D721Med (cell line): ENCODE measurements at places on chromosomes 11 and 22.

GRCh38 chr22:44407171-44407986 is 90.7 kb downstream of the RTL6 start:
- no peak for DNase-seq

- DNase-seq = no peak
Measured at GRCh38 chr11:82315093-82315492, 418.6 kb downstream of the FAM181B start.

DNA sequence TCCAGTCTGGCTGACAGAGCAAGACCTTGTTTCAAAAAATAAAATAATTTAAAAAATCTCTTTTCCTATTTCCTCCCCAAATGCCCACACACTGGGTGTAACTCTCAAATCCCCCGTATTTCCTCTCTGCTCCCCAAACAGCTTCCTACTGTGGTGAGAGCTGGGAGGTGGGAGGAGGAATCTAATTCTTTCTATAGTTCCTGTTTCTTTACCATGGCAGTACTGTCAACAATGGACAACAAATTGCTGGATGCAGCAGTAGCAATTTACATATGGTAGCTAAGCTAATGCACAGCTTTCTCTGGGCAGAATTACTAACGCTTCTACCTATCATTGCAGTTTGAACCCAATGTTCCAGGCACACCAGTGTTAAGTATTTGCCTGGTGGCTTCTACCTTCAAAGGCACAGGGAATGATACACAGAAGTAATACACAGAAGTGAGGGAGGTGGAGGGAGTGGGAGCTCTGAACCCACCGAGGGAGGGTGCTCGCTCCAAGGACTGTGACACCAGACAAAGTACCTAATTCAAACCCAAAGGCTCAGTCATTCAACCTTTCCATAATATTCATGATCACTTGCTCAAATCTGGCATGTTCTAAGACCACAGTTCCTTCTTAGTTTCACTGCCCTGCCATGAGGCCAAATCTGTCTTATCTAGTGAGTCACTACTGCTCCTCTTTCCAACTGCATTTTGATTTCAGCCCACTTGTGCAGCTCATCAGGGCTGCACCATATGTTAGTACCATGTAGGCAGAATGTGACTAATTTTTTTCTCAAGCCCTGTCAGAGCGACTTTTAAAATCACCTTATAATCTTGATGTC is 37.9 kb downstream of the CELF1 start:
- DNase-seq = no peak

DNA sequence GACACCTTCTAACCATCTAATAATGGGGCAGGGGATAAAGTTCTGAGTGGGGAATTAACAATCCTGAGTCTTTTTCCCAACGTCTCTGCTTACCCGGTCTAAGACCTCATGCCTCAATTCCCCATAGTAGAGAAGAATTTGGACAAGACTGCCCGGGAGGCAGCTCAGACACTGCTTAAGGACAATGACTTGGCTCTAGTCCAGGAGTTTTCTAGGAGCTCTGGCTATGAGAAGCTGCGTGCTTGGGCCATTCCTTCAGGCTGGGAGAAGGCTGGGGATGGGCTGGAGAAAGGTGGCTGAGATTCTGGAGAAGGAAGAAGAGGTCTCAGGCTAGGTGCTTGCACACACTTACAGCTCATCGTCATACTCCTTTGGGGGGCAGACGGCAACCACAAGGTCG is 19.8 kb upstream of the ABCC8 start:
- DNase-seq = no peak

DNA sequence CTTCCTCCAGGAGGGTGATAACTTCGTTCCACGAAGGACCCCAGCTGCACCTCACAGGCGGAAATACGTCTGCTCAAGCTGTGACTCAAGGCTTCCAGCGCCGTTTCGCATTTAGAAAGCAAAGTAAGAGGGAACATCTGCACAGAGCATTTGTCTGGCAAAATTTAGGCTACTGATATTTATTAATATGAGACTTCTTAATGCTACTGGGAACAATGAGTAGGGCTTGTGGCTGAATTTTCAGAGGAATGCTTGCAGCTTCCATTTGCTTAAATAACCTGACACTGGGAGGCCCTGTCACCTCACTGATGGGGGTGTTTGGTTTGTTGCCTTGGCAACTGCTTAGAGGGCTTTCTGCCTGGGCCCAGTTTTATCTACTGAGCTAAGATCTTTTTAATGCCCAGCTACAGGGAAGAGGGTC is 14.7 kb upstream of the ST14 start:
- DNase-seq = no peak

DNA sequence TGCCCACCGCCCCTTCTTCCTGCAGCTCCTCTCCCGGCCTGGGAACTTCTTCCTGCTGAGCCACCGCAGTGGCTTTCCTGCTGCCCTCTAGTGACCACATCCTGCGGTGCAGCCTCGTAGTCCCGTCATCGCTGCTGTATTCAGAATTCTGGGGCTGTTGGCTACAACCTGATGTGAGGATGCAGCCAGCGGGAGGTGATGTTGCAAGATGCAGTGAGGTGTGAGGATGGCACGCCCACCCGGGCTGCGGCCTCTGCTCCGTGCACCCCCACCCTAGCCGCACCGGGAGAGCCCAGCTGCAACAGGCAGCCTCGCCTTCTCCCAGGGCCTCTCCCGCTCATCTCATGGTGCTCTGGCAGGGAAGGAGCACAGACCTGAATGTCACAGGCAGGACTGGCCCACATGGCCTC is 10.1 kb downstream of the CHST1 start:
- peak; percentile 93 for DNase-seq

GRCh38 chr11:62689421-62690183 is at the start of gene LRRN4CL:
Gene LRRN4CL (minus strand): TSS chr11:62689530. CDS start chr11:62688508, 1,022 bp downstream.
- no peak for DNase-seq

- DNase-seq = no peak
Measured at GRCh38 chr11:37076866-37077265, 478.8 kb upstream of the RAG2 start.

- no peak for DNase-seq
Measured at GRCh38 chr22:35326854-35327562, 27.3 kb downstream of the TOM1 start.

GRCh38 chr11:31805037-31805628 is 6.0 kb downstream of the PAX6 start:
- peak; percentile 23 for DNase-seq

GRCh38 chr11:67640021-67640757 is 626 bp upstream of the TBX10 start:
- peak; percentile 66 for DNase-seq

GRCh38 chr11:65204646-65205601 is 23.2 kb downstream of the CAPN1 start:
- peak; percentile 86 for DNase-seq

DNA sequence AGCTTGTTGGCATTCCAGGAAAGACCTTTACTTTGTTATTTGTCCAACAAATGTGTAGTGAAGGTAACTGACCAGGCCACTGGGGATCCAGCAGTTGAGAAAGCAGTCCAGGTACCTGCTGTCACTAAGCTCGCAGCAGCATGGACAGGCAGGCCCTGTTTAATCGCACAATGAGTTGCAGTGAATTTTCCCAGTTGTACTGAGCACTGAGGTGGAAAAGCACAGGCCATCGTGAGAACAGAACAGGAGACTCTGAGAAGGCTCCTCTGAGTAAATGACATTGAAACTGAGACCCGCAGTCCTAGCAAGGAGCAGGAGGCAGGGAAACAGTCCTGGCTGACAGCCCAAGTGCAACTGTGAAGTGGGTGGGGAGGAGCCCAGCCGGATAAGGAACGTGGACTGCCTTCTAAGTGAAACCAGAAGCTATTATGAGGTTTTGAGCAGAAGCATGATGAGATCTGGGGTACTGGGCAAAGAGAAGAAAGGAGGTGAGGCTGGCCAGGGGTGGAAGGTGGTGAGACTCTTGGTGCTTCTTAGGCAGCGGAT is 39.8 kb upstream of the CDON start:
- DNase-seq = no peak

- no peak for DNase-seq
Measured at GRCh38 chr11:124310721-124311120, 3.0 kb downstream of the OR8D1 start.

DNA sequence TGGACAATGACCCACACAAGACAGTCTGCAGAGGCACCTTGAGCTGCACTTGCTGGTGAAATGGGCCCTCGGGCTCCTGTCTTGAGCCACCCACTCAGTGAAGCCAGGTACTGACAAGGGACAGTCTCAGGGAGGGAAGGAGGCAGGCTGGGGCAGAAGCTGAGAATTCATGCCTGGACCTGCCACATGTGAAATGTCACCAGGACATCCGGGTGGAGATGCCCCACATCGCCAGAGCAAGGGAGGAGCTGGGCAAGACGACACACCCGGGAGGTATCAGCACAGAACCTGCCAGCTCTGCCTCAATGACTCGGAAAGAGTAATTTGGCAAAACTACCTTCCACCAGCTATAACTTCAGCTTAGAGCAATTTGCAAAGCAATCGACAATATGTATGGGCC is 23.5 kb downstream of the CPT1A start:
- DNase-seq = no peak
